Stimulated activated CD4-positive, alpha-beta T cell treated with anti-CD3 and anti-CD28 coated beads, Interleukin-4, amount 100 ng/mL, for 4 hours (primary cell): ENCODE measurements at places on chromosomes 11 and 22.
A peak's percentile ranks its signal among the peaks of the same experiment; 100 is the strongest.

DNA sequence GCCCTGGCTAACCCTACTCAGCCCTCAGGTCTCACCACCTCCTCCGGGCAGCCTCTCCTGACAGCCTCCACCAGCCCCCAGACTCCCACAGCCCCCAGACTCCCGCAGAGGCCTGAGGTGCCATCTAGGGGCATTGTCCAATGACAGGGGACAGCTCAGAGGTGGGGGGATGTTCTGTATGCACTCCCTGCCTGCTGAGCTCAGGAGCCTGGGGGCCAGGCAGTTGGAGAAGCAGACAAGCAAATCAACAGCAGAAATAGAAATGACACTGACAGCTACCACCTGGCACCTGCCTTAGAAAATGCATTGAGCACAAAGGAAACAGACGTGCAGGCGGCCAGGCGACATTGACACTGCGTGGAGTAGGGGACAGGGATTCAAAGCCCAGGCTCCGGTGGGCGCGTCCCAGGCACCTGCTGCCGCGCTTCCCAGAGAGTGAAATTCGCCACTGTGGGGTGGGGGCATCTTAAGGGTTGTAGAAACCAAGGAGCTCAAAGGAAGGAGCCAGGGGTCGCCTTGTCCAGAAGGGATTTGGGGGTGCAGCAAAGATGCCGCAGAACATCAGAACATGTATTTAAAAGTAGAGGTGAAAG, 22.5 kb upstream of the WNT7B start:
- DNase-seq = no peak

- DNase-seq = no peak
Measured at GRCh38 chr11:27388001-27388400, 25.0 kb upstream of the CCDC34 start.

DNA sequence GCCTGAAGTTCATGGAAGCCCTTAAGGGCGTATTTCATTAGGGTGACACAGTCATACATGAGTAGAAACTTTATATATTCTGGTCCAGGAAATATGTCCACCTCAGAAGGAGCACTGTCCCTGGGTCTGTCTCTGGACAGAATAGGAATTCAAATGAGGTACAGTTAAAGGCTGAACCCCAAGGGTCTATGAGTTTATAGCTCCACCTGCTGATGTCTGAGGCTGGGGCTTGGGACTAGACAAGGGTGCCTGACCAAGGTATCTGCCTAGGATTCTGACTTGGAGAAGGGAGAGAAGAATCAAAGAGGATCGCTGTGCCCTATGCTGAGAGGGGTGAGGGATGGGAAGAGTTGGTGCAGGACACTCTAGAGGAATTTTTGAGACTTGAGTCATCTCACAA, 14.9 kb downstream of the HEPHL1 start:
- no peak for DNase-seq

DNA sequence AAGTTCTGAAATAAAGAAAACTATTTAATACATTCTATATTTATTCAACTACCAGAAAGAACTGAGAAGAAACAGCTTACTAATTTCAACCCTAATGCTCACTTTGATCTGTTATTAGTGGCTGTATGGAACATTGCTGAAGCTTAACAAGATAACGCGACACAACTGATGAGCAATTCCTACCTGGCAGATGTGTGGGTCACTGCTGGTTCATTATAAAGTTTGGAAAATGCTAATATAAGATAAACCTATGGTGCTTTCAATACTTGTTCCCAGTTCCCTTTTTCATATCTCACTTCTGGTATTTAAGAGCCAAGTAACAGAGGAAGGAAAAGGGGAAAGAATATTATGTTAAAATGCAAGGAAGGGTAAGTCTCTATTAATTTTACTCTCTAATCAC, 10.5 kb downstream of the CTSC start:
- no peak for DNase-seq

- no peak for DNase-seq
Measured at GRCh38 chr11:79541466-79541865, 100.6 kb upstream of the TENM4 start.

DNA sequence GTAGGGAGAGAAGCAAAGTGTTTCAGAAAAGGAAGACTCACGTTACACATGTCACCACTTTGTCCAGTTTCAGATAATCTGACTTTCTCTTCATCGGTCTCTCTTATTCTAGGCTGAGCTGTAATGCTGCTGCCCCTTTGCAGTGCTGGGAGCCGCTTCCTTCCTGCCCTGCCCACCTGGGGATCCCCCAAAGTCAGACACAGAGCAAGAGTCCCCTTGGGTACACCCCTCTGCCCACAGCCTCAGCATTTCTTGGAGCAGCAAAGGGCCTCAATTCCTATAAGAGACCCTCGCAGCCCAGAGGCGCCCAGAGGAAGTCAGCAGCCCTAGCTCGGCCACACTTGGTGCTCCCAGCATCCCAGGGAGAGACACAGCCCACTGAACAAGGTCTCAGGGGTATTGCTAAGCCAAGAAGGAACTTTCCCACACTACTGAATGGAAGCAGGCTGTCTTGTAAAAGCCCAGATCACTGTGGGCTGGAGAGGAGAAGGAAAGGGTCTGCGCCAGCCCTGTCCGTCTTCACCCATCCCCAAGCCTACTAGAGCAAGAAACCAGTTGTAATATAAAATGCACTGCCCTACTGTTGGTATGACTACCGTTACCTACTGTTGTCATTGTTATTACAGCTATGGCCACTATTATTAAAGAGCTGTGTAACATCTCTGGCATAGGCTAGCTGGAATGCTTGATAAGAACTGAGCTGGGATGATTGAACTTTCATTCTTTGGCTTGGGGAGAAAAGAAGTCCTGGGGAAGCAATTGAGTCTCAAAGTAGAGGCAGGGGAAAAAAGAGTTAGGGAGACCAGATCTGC, 31.2 kb upstream of the SMIM35 start:
- no peak for DNase-seq

- DNase-seq = no peak
Measured at GRCh38 chr22:22728382-22728781, 84.0 kb downstream of the GGTLC2 start.

GRCh38 chr22:45265535-45265934, 19.2 kb upstream of the UPK3A start:
- no peak for DNase-seq

DNA sequence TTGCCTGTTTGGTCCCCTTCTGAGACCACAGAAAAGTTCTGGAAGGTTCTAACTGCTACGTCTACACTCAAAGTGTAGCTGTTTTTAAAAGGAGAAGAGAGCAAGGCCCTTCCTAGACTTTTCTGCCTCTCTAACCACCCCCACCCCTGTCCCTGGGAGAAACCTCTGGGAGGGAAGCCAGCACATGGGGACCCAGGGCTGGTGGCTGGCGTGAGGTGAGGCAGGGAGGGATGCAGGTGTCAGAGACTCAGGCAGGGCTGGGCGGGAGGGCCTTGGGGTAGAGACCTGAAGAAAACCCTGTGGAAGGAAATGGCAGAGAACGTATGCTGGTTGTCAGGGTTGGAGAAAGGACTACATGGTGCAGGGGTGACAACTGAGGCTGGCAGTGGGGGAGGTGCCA, 26.7 kb downstream of the ARRB1 start:
- DNase-seq = no peak

DNA sequence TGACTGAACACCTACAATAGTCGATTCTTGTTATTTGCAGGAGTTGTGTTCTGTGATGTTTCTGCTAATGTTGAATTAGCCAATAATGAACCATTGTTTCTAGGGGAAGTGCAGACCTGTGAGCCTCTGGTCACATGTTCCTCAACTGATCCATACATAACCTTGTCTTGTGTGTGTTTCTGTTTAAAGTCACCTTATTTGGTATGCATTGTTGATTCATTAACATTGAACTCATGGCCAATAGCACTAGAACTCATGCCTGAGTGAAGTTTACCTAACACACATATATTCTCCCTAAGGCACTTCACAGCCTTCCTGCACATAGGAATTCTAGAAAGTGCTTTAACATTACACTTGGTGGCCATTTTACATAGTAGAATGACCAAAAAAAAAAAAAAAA, 271.8 kb upstream of the PLET1 start:
- no peak for DNase-seq

DNA sequence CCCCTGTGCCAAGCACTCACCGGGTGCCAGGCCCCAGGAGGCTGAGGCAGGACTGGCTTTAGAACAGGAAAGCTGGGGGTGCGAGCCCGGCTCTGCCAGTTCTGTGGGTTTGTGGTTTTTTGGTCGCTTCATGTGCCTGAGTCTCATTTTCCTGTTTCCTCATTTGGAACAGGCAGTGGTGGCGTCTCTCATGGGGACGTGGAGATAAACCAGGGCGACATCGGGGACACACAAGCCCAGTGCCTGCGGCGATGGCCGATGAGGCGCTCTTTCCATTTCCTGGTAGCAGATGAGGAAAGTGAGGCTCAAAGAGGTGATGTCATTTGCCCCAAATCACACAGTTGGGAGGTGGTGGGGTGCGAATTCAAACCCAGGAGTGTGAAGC, 20.8 kb upstream of the CHKA start:
- peak; percentile 65 for DNase-seq

DNA sequence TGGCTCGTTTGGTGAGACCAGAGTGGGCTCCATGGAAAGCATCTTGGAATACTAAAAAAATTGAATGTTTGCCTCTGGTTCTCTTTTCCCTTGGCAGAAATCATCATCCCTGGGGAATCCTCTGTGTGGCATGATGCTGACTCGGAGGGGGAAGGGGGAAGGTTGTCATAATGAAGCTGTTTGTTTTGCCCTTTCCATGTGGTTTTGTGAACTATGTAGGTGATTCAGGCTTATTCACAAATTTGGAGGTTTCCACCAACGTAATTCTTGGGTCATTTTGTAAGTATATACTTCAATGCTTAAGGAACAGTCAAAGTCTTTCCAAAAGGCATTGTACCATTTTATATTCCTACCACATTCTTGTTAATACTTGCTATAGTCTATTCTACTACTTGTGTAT, 754.0 kb upstream of the FAT3 start:
- DNase-seq = no peak

- no peak for DNase-seq
Measured at GRCh38 chr11:69837791-69838190, 18.6 kb upstream of the FGF3 start.

DNA sequence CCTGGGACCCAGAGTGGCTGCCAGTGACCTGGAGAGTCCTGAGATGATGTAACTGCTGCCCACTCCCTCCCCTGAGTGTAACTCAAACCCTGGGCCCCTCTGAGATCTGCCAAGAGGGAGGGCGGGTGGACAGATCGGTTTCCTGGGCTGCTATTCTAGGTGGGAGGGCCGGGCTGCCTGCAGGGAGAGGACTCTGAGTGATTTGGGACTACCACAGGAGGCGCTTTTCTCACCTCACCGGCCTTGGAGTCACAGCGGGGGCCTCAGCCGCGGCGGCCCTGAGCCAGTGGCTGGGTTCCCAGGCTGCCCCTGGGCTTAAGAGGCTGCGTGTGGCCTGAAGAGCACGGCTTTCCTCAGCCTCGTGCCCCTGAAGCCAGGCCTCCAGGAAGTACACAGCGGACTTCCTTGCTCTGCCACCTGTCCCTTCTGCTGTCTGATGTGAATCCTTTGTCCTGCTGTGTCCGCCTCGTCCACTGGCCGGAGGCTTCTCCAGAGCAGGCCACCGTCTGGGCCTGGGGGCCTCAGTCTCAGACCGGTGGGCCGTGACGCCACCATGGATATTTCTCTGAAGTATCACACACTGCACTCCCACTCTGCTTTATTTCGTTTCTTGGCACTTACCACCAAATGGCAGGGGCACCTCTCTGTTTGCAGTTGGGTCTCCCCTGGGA, 11.5 kb downstream of the RELT start:
- no peak for DNase-seq

DNA sequence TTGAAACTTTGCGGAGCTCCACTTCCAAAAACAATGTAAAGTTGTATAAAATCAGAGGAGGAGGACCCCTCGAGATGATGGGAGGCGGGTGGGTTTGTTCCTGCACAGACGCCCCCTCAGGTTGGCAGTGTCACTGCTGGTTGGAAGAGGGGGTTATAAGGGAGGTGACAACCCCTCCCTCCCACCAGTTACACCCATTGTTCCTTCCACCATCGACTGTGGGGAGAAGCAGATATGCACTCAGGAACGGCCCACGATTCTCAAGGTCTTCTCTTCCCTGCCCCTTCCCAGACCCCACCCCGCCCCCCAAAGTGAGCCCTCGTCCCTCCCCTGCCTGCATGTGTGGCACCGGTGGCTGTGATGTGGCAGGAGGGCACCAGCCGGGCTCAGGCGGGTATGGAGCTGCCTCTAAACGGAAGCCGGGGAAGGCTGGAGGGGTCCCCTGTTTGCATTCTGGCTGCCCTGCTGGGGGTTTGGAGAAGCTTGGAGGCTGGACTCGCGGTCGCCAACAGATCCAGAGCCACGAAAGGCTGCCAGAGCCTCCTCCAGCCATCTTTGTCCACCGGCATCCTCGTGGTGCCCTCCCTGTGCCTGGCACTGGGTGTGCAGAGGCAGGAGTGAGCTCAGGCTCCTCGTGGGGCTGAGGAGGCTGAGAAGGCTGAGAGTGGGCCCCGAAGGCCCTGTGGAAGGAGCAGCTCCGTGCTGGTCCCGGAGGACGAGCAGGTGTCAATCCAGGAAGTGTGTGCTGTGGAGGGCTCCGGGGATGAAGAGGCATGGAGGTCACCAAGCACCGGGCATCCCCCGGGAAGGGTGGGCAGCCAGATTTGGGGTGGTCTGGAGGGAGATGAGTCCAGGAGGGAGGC, 778 bp downstream of the KDELR3 start:
- DNase-seq = no peak

DNA sequence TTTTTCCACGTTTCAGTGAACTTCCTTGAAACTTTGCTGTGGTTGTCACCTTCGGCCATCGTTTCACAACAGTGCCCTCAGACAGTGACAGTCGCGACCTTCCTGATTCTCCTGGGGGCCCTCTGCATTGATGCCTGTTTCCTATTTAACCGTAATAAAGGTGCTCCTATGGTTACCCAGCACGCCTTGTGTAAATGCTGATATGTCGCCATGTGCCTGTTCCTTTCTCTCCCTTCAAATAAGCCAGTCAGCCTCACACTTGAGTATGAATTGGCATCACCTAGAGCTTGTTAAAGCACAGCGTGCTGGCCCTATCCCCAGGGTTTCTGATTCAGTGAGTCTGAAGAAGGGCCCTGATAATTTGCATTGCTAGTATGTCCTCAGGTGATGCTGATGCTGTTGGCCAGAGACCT, 104.8 kb downstream of the MICAL2 start:
- DNase-seq = no peak

- DNase-seq = no peak
Measured at GRCh38 chr11:12642806-12643428, 31.3 kb upstream of the TEAD1 start.

DNA sequence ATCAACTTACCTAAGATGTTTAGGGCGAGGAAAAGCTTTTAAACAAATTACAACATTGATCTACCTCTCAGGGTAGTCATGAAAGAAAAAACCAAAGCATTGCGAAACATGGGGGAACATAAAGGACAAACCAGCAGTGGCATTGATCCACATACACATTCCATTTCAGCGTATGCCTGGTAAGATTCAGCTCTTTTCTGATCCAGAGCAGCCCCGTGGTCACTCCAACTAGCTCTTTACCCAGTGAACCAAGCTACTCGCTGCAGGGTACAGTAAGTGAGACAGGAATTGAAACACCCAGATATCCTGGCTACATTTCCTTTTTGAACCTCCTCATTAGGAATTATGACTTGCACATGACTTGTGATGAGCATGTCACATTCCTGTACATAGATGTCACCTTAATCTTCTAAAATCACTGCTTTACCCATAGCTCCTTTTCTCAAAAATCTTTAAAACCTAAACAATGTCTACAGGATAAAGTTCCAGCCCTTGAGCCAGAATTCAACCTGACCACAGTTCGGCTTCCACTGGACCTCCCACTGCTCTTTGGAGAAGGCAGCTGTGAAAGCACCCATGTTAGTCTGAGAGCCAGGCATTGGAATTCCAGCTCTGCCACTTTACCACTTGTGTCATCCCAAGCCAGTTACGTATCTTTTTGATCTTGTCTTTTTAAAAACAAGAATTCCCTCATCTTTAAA, 42.9 kb upstream of the AKIP1 start:
- DNase-seq = no peak
